ENCODE measurements at places on chromosomes 7 and 10.

DNA sequence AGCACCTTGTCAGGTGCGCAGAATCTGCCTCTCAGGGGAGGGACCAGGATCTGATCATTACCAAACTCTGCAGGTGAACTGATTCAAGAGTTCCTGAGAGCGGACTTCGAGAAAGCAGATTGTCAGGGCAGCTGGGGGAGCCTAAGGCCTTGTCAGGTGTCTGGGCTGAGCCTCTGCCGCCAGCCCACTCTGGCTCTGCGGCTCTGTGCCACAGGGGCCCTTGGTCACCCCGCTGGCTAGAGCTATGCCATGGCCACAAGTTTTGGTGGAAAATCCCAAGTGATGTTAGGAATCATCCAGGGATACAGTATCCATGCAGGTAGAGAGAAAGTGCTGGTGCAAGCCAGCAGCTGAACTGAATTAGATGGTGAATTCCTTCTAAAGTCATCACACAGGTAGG is 4.2 kb downstream of the ADAMTS14 start:
- no peak for DNase-seq

DNA sequence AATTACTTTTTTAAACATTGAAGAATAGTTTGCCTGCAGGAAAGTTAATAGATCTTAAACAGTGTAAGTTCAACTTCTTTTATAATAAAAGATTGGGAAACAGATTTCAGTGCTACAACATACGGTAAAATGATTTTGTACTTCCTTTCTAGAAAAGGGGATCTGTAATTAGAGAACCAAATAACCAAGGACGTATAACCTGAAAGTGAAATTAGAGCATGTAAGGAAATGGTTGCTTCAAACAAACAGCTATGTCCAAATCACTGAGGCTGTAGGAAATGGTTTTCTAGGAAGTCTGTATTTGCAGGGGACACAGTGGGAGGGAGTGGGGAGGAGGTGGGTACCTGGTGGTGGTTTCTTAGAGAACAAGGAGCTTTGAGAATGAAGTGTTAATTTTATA is 57.9 kb upstream of the EXOC6 start:
- no peak for DNase-seq

- no peak for DNase-seq
Observed at GRCh38 chr7:87474533-87475358, 734 bp downstream of the ABCB4 start.

GRCh38 chr7:5484921-5485320 is 61.3 kb upstream of the TNRC18 start:
- DNase-seq, result no peak

DNA sequence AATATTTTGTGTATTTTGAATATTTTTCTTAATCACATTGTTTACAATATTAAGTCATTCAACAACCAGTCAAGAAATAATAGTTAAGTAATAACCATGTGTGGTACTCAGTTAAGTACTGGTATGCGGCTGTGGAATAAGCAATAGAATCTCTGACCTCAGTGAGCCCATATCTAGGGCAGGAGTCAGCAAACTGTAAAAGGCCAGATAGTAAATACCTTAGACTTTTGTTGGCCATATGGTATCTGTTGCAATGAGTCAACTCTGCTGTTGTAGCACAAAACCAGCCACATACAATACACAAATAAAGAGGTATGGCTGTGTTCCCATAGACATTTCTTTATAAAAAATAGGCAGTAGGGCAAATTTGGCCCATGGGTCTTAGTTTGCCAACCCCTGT is 311.6 kb upstream of the SEMA3A start:
- DNase-seq, result no peak

DNA sequence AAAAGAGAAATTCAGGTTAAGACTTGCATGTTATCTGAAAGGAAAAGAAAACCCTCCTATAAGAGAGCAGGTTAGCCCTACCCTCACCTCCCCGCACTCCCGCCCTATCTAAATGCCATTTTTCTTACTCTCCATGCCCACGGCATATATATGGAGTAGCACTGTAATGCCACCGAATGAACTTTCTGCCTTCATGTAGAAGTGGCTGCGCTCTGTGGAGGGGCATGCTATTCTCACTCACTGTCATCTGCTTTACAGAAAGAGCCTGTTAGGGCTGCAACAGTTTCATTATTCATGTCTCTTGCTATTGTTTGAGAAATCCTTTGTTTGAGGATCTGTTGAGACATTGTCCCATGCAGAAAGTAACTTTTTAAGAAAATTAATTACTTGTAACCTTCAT is 1190.6 kb downstream of the SORCS1 start:
- DNase-seq, result no peak

DNA sequence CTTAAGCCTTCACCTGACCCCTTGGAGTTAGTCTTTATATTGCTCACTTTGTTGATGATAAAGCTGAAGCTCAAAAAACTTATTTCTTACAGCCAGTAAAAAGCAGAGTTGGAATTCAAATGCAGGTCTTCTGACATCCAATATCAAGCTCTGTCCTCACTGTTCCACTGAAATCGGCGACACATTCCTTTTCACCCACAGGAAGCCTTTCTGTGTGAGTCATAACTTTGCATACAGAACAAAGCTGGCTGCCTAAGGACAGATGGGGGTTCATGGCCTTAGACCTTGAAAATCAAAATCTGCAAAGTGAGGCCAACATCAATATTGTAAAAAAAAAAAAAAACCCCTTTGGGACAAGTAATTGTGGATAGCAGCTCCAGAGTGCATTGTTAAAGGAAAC is 21.8 kb upstream of the AKR1B1 start:
- no peak for DNase-seq

DNA sequence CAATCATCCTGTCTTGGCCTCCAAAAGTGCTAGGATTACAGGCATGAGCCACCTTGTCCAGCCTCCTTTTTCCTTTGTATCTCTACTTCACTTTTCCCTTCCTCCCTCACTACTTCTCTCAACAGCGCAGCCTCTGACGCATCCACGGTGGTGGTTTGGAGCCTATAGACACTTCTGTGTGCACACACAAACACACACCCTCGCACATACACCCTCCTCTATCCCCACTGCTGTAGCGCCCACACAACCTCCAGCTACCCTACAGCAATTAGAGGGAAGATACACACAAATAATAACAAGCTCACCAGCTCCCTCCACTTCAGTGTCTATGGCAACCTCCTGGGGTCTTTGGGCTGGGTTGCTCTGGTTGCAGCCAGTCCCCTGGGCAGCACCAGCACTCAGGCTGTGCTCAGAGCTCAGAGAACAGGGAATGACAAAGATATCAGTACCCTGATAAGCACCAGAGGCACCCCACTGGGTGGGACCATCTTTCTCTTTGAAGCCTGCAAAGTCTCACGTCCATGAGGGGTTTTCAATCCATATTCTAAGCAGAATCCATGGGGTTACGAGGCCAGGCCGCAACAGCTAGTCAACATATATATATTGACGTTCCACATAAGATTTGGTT is 3.3 kb upstream of the CAMK2G start:
- no peak for DNase-seq

- no peak for DNase-seq
Observed at GRCh38 chr10:14372606-14373005, 41.9 kb upstream of the FRMD4A start.

GRCh38 chr10:114616103-114616502 is 42.0 kb downstream of the ABLIM1 start:
- no peak for DNase-seq

GRCh38 chr10:95236068-95236903 is 42.2 kb downstream of the ACSM6 start:
- no peak for DNase-seq
